ENCODE measurements at places on chromosomes 3 and 15.

GRCh38 chr15:88810446-88810845, 7.2 kb downstream of the ACAN start:
- no peak for DNase-seq

- DNase-seq = no peak
These were observed 53.6 kb downstream of the TMEM39A start for GRCh38 chr3:119409844-119410243.

DNA sequence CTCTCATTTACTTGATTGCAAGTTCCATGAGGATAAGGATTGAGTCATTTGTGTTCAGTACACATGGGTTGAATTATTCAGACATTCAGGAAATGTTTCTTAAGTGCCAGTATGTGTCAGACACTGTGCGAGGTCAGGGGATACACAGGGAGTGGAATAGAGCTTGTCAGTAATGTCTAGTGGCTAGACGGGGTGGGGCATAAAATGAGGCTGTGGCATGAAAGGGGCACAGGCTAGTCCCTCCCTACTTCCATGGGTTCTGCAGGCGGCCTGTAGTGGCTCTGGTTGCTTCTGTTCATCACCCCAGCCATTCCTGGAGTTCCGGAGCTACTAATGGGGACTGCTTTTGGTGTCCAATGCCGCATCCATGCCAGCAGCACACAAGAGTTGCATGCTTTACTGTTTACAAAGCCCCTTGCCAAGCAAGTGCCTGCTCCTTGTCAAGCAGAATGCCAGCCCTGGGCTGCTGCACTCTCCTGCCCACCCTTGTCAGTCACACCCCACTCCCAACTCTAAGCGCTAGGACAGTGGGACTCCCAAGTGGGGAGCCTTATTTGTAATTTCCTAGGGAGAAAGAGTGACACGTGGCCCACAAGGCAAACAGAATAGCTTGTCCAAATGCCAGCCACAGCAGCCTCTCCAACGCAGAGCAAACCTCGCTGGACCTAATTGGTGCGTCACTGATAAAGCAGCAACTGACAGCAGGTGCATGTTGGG, 70.8 kb downstream of the RAB11A start:
- no peak for DNase-seq

DNA sequence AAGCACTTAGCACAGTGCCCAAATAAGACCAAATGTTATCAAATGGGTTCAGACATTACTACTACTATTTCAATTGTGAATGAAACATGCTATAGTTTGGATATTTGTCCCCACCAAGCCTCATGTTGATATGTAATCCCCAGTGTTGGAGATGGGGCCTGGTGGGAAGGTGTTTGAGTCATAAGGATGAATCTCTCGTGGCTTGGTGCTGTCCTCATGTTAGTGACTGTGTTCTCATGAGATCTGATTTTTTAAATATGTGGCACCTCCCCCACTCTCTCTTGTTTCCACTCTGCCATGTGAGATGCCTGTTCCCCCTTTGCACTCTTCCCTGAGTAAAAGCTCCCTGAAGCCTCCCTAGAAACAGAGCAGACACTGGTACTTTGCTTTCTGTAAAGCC, 148.7 kb upstream of the TGFBR2 start:
- no peak for DNase-seq
